ENCODE measurements at places on chromosomes 11 and 22.

GRCh38 chr11:108242422-108242821 lies 19.6 kb downstream of the ATM start:
- DNase-seq: no peak

DNA sequence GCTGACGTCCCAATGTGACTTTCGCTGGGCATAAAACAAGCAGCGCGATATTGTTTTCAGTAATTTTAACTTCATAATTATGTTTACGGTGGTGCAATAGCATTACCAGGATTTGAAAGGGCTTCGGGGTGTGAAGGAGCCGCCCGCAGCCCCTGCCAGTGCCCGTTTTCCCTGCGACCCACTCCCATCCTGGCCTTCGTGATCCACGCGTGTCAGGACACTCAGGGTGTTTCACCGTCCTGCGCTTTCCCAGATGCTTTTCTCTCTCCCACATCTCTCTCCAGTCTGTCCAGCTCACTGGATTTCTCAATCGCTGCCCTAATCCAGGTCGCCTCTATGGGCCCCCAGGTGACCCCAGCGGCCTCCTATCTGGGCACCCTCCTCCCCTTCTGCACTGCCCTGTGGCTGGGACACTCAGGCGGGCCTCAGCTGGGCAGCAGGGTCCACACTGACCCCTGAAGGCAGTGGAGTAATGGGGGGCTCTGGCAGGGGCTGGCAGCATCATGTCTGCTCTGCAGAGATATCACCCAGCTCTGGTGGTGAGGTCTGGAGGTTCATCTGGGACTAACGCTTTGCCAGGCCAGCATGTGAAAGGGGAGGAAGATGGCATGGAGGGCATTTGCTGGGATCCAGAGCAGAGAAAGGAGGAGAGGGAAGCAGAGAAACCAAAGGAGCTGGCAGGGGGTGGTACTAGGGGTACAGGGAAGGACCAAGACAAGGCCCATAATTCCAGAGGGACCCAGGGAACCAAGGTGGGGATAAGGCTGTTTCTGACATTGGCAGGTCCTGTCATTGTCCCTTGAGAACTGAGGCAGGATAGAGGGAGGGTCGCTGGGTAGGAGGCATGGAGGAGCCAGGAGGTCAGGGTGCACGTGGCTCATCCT lies 622.8 kb downstream of the BRD1 start:
- no peak for DNase-seq

- no peak for DNase-seq
These were observed 35.4 kb upstream of the FLI1 start for GRCh38 chr11:128658502-128658901.

DNA sequence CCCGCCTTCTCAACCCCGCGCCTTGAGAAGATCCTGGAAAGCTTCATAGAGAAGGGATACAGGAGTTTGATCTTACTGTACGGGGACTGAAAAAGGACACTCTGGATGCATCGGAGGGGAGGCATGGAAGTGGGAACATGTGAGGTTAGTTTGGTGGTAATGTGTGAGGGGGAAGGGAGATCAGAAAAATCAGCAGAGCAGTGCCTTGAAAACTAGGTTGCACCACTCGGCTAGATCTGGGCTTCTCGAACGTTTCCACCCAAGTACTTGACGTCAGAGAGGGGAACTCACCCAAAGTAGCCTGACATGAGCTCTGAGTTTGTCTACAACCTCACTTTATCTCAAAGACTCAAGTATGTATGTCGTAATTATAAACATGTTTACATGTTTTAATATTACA lies 14.5 kb downstream of the USP35 start:
- no peak for DNase-seq

DNA sequence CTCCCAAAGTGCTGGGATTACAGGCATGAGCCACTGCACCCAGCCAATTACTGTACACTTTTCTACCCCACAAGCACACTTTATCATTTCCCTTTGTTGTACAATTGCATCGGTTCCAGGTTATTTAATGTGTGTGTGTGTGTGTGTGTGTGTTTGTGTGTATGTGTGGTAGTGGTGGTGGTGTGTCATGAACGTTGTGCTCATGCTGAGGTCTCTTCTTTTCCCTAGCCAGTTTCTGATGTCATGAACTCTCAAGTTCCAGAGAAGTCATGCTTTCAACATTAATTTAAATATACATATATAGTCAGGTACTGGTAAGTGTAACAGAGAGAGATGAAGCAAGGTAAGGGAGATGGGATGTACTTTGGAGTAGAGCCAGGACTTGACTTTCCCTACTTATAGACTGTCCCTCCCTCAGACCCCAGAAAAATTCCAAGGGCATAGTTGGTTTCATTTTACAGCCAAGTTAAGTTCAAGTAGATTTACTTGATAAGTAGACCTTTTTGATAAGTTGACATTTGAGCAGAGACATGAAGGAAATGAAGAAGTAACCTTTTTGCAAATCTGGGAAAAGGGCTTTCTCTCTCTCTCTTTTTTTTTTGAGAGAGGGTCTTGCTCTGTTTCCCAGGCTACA lies 42.7 kb downstream of the WEE1 start:
- DNase-seq: no peak

DNA sequence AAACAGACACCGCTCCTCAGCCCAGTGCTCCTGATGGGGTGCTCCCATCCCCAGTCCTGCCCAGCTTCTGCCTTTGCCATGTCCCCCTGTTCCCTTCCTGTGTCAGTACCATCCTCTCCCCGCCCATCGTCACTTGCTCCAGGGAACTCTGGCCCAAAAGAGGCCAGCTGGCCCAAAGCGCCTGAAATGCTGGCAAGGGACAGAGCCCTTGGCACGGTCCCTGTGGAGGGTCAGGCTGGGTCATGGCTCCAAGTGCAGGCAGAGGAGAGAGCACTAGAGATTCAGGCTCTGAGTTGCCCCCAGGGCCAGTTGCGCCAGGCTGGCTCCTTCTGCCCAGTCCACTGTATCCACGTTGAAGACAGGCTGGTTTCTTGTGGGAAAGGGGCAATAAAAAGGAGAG lies 8.4 kb upstream of the HDHD5 start:
- no peak for DNase-seq

DNA sequence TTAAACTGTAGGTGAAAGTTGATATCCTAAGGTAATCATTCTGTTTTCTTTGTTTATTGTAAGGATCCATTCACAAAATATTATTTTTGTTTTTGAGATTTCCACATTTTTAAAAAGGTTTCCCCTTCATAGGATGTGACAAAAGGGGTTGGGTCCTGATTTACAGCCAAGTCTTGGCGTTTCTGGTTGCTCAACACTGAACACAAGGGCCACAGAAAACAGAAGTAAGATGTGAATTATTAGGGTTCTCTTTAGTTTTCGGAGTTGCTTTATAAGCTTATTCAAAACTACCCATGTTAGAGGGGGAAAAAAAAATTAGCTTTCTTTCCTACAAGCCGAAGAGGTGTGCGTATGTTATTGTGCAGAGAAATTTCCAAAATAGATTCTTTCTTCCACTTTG lies 30.0 kb upstream of the FLI1 start:
- DNase-seq: no peak

DNA sequence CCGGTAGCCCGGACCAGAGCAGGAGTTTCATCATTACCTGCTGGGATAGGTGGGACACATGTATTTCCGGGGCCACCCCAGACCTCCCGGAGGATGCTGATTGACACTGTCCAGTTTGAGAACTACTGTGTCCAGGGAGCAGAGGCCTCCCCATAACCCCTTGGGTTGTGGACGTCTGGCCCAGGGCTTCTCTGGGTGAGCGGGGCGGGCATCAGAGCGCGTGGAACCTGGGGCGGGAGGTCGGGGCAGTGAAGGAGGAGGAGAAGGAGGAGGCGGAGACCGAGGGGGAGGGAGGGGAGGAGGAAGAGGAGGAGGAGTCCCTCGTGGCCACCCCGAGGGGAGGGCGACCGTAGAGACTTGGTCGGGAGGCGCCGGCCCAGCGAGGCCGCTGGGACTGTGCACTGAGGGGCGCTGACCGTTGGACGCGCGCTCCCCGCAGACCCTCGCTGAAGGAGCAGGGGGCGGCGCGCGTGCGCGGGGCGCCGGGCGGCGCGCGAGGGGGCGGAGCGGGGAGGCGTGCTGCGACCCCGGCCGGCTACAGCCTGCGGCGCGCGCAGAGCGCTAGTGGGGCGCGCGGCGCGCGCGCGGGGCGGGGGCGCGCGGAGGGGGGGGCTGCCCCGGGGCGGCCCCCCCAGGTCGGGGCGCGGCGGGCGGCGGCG lies at the start of gene GRK3:
Gene GRK3, plus strand, starts transcription at position 356 of the 659 bp plus-strand sequence. CDS start 366 bp downstream, outside the sequence.
- peak; percentile 40 for DNase-seq

DNA sequence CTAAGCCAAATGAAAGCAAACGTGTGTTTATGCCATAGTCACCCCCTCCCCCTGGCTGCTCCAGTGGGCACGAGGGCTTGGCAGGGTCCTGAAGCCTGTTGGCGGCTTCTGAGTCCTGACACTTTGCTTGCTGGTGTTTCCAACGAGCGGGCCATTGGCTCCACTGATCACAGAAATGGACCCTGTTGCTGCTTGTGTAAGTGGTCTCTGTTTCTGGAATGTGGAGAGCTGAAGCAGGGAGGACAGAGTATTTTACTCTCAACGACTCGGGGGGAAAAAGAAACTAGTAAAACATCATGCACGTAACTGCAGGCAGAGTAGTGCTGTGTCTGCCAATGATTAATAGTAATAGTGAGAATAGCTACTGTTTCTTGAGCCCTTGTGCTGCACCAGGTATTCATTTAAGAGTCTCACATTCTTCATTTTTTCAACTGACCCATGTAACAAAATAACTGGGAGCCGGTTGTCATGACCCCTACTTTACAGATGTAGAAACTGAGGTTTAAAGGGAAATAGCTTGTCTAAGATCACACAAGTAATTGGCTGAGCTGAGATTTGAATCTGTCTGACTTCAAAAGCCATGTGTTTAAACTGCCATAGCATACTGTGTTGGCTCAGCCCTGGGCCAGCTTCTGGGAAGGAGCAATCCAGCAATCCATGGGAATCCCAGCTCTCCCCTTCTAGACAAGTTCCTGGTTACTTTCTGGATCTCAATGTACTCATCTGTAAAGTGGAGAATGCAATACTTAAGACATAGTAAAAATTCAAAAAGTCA lies 526.7 kb downstream of the INSC start:
- DNase-seq: no peak
